Kidney epithelial cell (primary cell): ENCODE measurements at places on chromosomes 16 and 17.

- no peak for DNase-seq
These were observed 41.3 kb upstream of the NLK start for GRCh38 chr17:28001149-28001548.

DNA sequence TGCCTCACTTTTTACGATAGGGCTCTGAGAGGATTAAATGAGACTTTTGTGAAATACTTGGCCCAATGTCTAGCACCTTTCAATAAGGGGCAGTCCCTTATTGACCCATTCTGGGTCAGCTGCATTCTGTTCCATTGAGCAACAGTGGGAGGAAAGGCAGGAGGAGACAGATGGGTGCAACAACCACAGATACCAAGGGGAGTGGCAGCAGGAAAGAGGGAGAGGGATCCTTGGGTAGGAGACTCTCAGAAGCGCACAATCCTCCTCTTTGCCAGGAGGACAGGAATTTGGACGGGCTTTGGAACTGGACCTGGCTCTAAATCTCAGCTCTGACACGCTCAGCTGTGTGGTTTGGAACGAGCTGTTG lies 3.5 kb downstream of the PIPOX start:
- DNase-seq, result no peak

GRCh38 chr17:5667871-5668270 lies 83.6 kb upstream of the NLRP1 start:
- DNase-seq, result no peak

- no peak for DNase-seq
These were observed 5.5 kb upstream of the RHBDF2 start for GRCh38 chr17:76506408-76507345.

GRCh38 chr16:27867122-27868110 lies 196.1 kb downstream of the GSG1L start:
- no peak for DNase-seq

- DNase-seq, result no peak
These were observed 1.9 kb downstream of the AANAT start for GRCh38 chr17:76469076-76469990.

GRCh38 chr17:32861981-32862380 lies 14.9 kb downstream of the MYO1D start:
- DNase-seq, result no peak

DNA sequence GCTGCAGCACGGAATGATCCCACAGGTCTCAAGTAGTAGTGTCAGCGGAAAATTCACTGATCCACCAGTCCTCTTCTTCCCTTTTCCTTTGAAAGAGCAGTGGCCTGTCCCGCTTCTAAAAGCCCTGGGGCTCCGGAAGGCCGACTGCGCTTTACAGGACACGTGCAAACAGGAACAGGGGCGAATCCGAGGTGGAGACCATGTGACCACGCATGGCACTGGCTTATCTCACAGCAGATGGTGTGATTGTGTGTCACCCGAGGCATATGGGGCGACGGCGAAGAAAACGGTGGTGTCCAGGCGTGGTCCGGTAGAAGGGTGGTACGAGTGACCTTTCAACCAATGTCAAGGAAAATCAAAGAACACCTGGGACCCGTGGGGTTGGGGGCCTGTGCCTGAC lies 12.0 kb upstream of the KCNJ18 start:
- DNase-seq, result no peak

- no peak for DNase-seq
These were observed 10.8 kb downstream of the ZG16B start for GRCh38 chr16:2840914-2841313.

DNA sequence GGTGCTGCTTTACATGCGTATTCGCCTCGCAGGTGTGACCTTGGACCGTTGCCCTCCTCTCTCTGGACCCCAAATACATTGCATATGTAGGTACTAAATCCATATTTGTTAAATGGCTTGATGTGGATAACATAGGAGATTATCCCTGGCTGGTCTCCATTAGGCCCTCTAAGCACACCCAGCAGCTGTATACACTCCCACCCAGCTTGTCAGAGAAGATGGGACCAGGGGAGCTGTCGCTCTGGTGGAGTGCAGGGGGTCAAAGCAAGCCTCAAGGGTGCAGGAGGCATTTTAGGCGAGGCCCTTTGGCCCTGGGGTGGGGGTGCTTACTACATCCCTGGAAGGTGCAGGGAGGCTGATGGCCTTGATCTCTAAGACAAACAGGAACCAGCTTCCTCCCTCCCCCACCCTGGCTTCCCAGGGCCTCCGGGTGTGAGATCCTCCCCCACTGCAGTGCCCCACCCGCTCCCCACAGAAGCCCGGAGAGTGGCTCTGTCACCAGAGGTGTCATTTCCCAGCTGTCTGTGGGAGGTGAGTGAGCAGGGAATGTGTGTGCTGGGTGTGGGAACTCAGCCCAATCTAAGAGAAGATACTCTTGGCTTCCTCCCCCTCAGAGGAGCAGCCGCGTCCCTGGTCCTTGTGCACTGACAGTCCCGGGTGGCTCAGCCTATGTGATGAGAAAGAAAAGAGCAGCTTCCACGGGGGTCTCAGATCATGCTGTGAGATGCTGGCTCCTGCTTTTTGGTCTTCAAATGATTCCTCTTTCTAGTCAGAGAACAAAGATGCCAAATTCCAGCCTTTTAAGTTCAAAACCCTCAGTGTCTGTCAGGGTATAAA lies 1.4 kb upstream of the VAMP2 start:
- DNase-seq, result no peak
